ENCODE measurements at places on chromosomes 1 and 21.

DNA sequence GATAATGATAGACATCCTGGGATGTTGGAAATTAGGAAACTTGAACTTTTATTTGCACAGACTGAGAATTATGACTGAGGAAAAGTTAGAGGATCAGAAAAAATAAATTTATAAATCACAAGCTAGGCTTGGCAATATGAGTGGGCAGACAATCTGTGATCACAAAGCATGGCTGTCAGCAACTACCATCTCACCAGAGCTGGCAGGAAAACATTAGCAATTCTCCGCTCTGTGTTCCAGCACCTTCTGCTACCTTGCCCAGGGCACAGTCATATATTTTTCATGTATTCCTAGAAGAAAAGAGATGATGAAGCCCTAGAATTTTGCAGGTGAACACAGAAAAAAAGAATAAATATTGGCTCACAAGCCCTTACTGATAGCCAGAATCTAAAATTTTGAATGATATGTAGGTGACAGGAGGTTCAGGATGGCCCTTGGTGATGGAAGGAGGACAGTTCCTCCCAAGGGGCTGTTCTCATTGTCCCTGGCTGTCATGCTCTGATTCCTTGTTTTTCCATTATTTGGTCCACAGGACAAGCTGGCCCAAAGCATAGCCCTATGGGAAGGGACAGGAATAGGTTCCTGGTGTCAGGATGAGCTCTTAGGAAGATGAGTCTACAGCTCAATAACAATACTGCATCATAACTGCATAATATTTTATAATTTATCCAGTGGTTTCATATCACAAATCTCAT is 12.2 kb upstream of the STXBP3 start:
- no peak for DNase-seq

DNA sequence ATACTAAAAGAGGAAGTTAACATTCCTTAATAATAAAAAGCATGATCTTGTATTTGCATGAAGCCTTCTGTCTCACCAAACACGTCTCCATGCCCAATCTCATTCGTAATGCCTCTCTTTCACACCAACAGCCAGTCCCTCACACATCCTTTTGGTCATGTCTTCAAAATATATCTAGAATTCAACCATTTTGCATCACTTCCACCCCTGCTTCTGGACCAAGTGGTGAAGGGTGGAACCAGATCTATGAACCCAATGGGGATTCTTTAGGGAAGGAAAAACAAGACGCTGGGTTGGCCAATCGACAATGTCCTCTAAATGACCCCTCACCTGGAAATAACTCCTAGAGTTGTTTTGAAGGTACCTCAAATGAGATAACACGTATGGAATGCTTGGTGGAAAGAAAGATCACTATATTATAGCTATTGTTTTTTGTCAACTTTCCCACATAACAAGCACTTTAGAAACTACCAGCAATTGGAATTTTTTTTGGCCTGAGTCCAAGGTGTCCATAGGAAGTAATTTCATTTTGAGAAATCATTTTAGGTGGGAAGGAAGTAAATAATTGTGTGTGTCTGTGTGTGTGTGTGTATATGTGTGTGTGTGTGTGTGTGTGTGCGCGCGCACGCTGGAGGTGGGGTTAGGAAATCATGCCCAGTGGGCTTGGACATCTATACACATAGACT is at the start of gene KCNA10:
TSS of gene KCNA10 (minus strand) at position 51 of the 686 bp plus-strand sequence. CDS start 388 bp downstream, outside the sequence.
- no peak for DNase-seq

DNA sequence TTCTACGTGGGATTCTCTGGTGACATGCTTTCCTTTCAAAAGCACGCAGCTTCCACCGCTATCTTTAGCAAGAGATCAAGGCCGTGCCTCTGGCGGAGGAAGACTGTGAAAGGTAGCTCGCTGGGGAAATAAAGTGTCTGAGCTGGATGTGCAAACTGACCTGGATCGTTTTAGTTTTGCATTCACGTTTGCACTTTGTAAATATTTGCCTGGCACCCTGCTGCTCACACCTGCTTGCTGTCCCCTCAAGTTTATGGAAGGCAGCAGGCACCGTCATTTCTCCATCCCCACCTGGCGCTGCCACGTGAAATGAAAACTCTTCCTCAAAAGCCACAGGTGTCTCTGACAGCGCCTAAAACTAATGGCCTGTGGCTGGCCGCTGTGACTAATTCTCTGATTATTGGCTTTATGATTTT is 44.0 kb upstream of the TARDBP start:
- DNase-seq: no peak

DNA sequence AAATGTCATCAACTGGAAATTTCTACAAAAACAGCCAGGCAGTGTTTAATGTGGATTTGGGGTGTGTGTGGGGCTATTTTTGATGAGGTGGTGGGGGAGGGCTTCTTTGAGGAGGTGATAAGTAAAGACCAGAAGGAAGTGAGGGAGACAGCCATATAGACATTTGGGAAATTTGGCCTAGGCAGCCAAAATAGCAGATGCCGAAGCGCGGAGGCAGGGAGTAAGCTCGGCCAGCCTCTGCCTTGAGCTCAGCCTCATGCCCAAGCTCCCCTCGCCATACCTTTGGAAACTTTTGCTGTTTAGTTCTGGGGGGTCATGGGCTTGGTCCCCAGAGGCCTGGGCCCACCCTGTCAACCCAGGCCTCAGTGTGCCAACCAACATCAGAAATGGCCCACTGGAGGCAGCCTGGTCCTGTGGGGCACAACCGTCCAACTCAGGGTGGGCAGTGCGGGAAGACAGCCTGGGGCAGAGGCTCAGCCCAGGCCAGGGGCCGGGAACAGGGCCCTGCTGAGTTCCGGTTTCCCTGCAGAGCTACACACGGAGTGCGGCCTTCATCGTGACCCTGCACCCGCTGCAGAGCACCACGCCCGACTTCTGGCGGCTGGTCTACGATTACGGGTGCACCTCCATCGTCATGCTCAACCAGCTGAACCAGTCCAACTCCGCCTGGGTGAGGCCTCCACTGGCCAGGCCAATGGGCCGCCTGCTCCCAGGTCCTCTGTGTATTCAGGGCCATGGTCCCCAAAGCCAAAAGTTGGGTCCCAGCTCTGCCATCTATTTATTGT is 84.0 kb downstream of the PTPRU start:
- no peak for DNase-seq

- no peak for DNase-seq
Measured at GRCh38 chr1:5720936-5721335, 271.3 kb downstream of the NPHP4 start.

DNA sequence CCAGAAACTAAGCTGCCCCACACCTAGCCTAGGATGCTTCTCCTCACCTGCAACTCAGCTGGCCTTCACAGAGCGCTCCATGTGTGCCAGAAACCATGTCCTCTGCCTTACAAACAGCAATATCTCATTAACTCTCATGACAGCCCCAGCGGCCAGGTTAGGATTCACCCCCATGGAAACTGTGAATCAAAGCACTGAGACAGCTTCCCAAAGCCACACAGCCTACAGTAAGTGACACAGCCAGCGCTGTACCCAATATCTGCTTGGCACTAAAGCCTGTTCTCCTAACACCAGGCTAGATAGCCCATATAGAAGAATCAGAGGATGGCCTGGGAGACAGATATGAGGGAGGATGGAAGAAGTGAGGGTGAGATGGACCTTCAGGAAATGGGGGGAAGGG is 13.5 kb downstream of the KCNN3 start:
- no peak for DNase-seq

GRCh38 chr1:87318056-87318650 is 10.5 kb upstream of the LMO4 start:
- DNase-seq: no peak

- no peak for DNase-seq
Measured at GRCh38 chr1:232316864-232317263, 313.1 kb downstream of the SIPA1L2 start.

- DNase-seq: no peak
Measured at GRCh38 chr1:95518310-95518709, 284.3 kb downstream of the RWDD3 start.

GRCh38 chr21:38439957-38440356 is 58.3 kb downstream of the ERG start:
- DNase-seq: no peak

GRCh38 chr1:114075105-114075504 is 78.6 kb downstream of the SYT6 start:
- no peak for DNase-seq

- DNase-seq: no peak
Measured at GRCh38 chr1:3249631-3250501, 180.9 kb downstream of the PRDM16 start.

DNA sequence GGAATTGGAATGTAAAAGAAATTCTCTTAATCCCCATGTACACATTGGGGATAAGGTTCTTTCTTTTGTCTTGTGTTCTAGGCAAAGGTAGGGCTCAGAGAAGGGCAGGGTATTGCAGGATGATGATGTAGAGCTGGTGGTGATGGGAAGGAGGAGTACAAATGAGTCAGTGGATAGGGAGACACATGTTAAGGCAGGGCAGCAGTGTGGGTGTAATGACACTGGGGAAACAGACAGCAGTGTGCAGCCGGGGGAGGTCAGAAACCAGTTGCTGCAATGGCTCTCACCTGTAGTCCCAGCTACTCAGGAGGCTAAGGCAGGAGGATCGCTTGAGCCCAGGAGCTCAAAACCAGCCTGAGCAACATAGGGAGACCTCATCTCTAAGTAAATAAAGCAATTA is 5.1 kb downstream of the NLRP3 start:
- no peak for DNase-seq
